ENCODE measurements at places on chromosomes 5 and 9. TPM values are rescaled to one million over a fixed set of nuclear protein-coding genes. Genes with fewer than 3 reads are reported as not detected.

DNA sequence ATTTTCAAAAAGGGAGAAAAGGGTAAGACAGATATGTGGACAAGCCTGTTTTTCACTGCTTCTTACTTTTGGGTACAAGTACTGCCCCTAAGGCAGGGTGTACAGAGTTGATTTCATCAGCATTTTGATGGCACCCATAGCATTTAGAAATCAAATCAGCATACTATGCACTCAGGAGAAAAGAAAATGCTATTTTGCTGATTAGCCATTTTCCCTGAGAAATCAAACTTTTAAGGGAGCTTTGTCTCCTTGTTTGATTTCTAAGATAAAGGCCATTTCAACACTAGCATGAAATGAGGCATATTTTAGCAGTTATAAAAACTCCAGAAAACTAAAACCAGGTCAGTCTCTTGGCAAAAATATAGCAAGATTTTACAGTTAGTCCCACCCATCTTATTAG is 2269.4 kb upstream of the WWC1 start:
- no peak for DNase-seq

Gene ANKRD34B
- not detected for total RNA-seq

DNA sequence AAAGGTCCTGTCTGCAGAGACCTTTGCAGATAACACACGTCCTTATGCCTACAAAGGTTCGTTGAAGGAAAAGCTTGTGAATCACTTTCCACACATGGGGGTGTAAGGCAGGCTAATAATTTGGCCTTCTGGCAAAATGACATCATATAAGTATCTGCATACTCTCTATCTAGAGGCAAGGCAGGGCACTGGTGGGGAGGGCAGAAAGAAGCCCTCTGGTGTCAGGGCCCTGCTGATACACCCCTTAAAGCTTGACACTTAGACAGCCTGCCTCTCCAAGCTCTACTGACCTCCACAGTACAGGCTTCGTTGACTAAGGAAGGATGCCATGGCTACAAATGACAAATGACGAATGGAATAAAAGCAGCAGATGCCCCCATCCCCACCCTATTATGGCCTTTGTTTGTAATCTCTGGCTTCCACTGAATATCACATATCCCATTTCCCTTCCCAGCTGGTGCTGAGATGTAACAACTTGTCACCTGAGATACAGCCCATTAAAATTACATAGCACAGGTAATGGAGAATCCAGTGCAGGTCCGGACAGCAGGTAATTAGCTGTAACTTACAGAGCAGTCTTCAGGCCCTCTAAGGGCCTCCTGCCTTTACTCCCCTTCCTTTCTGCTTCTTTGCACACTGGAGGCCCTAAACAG is 76.9 kb upstream of the IFNK start:
- DNase-seq, result no peak

DNA sequence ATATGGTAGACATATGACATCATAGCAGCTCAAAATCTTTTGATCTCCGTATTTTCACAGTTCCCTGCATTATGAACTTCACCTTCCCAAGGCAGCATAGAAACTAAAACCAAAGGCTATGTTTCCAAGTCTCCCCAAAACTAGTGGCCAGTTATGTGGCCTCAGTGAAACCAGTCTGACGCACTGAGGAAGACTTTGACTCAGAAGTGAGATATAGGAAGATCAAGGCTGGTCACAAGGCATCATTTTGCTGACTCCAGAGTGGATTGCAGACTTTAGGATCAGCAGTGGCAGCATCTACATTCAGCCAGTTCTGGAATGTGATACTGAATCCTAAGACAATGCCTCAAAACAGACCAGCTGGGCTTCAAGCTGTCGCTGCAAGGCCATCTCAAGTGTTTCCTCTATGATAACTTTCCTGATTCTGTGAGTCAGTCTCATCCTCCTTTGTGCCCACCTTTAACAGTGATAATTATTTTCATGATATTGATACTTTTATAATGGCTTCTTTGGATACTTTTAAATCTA is 34.4 kb upstream of the ELL2 start:
- no peak for DNase-seq

DNA sequence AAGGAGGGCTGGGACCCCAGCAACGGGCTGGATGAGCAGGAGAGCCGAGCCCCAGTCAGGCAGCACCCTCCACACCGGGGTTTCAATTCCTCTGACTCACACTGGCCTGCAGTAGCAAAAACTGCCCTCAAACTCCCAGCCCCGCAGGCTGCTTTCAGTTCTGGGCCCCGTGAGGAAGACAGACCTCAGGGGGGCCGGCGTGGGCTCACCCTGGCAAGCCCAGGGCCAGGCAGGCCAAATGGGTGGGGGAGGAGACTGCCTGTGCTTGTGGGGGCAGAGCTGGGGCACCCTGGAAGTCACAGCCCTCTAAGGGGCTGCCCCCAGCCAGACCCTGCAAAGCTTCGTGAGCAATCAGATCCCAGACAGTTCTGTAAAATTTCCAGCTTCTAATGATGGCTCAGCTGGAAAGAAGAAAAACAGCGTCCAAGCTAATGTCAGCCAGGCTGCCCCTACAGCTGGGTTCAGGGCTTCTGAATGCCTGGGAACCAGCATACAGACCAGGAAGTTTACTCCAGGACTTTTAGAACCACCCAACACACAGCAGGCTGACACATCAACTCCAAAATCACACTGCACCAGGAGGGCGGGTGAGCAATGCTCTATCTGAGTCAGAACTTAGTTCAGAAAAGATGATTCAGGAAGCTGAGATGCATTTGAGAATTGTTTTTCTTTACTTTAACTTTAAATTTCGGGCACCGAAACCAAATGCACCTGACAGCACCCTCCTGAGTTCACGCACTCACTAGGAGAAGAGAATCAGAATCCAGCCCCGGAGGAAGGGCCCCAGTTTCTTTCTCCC is 34.7 kb downstream of the LPCAT1 start:
- DNase-seq, result no peak

Gene FGFR4
- 2.3 TPM for total RNA-seq

DNA sequence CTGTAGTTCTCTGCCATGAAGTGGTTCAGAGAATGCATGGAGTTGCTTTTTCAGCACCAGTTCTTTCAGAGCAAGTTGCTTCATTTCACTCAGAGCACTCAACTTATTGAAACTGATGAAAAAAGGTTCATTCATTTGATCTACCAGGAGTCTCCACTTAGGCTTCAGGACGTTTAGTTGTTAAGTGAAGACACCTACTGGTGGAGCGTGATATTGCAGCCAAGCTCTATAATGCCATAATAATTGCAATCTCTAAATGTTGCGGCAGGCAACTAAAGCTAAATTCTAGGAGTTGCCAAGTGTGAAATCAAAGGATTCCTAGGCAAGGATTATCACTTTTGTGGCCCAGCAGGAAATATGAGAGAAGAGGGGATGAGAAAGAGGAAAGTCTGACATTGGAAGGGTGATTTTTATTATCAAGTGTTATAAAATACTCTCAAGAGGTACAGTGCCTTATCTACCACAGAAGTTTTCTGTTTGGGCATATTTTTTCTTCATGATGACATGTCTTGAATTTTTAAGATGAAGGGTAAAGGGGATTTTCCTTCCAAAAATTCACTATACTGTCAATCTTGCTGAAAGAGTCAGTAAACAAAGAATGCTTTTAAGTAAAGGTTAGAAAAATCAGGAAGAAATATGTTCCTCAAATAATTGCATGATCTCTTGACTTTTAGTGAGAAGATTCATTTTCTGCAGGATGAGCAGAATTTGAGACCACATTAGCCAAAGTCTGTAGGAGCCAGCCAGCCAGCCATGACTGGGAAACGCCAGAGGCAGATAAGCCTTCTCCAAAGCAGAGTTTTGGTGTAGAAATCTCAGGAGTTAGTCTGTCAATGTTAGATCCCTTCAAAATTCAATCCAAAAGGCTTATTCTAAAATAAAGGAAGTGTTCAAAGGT is 83.4 kb downstream of the SH3PXD2B start:
- DNase-seq, result no peak

Gene CDX1
- total RNA-seq, result not detected

Gene SLC36A3
- not detected for total RNA-seq

DNA sequence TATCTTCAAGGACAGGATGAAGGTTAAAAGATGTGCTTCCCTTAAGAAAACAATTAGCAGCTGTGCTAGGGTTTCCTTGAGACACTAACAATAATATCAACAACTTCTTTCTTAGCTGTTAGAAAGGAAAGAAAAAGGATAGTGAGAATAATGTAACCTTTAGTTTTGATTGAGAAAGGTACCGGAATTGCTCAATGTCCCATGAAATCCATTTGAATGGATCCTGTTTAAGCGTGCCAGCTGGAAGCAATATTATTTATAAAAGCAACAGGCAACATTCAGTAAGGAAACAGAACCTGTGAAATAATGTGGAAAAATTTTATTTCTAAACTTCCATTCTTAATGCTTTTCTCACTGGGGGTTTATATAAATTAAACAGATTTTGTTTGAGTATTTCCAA is 120.9 kb downstream of the CCDC192 start:
- no peak for DNase-seq

All from Right ventricle myocardium superior (tissue), 1 donor.